ENCODE measurements at places on chromosomes 4 and X. TPM values are rescaled to one million over a fixed set of nuclear protein-coding genes. Genes with fewer than 3 reads are reported as not detected.

DNA sequence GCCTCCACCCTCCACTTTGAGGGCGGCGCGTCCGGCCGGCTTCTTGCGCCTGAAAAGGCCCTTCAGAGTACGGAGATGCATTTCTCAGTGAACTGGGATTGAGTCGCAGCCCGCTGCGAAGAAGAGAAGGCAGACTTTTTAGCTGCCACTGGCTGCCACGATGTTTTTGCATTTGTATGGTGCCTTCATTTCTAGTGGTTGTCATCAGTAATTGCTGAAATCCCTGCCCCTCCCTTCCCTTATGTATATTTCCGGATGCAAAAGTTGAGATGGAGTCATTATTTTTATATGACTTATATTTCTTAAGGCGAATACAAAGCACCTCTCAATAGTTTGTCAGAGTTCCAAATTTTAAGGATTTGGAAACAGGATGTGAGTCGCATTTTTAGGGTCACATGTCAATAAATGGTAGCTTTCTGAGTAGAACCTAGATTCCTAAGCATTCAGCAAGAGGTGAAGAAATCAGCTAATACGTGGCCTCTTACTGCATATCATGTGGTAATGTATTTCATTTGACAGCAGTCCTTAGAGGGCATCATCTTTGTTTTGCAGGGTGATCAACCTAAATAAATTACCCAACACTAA lies 658 bp downstream of the ATP6AP2 start:
- no peak for DNase-seq
- no peak overlapping the region for H3K27ac ChIP-seq
- H3K27me3 ChIP-seq, result no peaks in the 10 kb centered on the region
- no peaks in the 10 kb centered on the region for H3K36me3 ChIP-seq
- peaks cover 8% of the 10 kb centered on the region for H3K4me1 ChIP-seq

- no peaks in the 10 kb centered on the region for H3K27me3 ChIP-seq
- no peaks in the 10 kb centered on the region for H3K4me1 ChIP-seq
- H3K27ac ChIP-seq, result no peak overlapping the region
- DNase-seq, result no peak
- H3K4me3 ChIP-seq, result no peak overlapping the region
Observed at GRCh38 chr4:84804136-84804535, 162.4 kb downstream of the WDFY3 start.

DNA sequence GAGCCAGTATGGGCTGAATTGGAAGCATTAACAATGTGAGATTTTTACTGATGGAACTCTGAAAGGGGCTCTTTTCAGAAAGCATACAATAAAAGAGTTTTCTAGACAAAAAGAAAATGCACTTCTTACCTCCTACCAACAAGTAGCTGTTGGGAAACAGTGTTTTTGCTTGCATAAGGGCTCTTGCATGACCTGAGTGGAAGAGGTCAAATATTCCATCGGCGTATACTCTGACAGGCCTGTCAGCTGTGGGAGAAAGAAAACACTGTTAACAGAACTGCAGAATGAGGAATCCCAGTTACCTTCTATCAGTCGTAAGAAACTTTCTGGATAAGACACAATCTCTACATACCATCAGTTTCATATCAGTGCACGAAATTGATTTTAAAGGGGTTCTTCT lies 39.5 kb downstream of the PCYT1B start:
- H3K27me3 ChIP-seq, result no peaks in the 10 kb centered on the region
- DNase-seq, result no peak
- H3K4me3 ChIP-seq, result no peak overlapping the region

- no peak for DNase-seq
- no peaks in the 10 kb centered on the region for H3K4me1 ChIP-seq
- no peak overlapping the region for H3K4me3 ChIP-seq
- H3K36me3 ChIP-seq, result peaks cover 21% of the 10 kb centered on the region
- H3K27me3 ChIP-seq, result no peaks in the 10 kb centered on the region
Observed at GRCh38 chrX:146881521-146881920, 67.0 kb upstream of the CXorf51A start.

GRCh38 chr4:117814277-117815246 lies 219.7 kb upstream of the NDST3 start:
- H3K27me3 ChIP-seq, result peaks cover 7% of the 10 kb centered on the region
- H3K4me3 ChIP-seq, result no peak overlapping the region
- no peaks in the 10 kb centered on the region for H3K36me3 ChIP-seq
- H3K27ac ChIP-seq, result no peak overlapping the region

DNA sequence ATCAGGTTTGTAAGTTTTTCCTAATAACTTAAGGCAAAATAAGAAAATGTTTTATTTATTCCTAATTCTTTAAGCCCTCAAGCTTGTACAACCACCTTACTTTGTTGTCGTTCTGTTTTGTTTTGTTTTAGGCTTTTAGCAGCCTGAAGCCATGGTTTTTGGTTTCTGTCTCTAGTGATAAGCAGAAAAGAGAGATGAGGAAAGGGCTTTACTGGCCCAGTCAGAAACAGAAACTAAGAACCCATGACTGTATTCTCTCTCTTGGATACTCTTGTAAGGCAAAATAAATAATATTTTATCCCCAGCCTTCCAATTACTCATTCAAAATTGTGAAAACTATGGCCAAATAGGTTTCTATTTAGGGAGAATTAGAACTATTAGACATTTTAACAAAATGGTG lies 29.4 kb downstream of the TBC1D19 start:
- H3K27ac ChIP-seq, result no peak overlapping the region
- peaks cover 10% of the 10 kb centered on the region for H3K4me1 ChIP-seq
- H3K27me3 ChIP-seq, result no peaks in the 10 kb centered on the region
- no peaks in the 10 kb centered on the region for H3K36me3 ChIP-seq
- H3K4me3 ChIP-seq, result no peak overlapping the region
- DNase-seq, result no peak

DNA sequence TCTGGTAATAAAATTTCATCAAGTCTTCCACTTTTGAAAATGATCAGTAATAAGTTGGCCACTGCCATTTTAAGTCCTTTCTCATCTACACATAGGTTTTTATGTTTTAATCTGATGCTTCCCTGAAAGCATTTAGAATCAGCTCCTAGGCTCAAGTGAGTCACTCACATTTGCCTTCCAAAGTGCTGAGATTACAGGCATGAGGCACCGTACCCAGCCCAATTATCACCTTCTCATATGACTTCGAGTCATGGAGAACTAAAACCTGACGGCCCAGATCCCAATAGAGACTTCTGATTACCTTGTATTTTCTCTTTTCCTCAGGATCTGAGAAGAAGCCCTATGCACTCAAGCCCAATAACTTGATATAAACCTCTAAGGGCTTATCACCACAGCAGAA lies 140.8 kb downstream of the OPHN1 start:
- no peaks in the 10 kb centered on the region for H3K36me3 ChIP-seq
- H3K4me3 ChIP-seq, result no peak overlapping the region
- no peak overlapping the region for H3K27ac ChIP-seq
- H3K27me3 ChIP-seq, result no peaks in the 10 kb centered on the region
- 0 out of 2 replicates have a peak, but pooled peaks cover 3% of the 10 kb centered on the region for H3K4me1 ChIP-seq

GRCh38 chr4:7506119-7506518 lies 71.4 kb upstream of the PSAPL1 start:
- no peak overlapping the region for H3K4me3 ChIP-seq
- peaks cover 4% of the 10 kb centered on the region for H3K4me1 ChIP-seq
- no peak for DNase-seq
- H3K36me3 ChIP-seq, result no peaks in the 10 kb centered on the region
- no peak overlapping the region for H3K27ac ChIP-seq

Gene SMR3B
- total RNA-seq, result not detected

Gene PLXNB3
- total RNA-seq, result 4.2 TPM

DNA sequence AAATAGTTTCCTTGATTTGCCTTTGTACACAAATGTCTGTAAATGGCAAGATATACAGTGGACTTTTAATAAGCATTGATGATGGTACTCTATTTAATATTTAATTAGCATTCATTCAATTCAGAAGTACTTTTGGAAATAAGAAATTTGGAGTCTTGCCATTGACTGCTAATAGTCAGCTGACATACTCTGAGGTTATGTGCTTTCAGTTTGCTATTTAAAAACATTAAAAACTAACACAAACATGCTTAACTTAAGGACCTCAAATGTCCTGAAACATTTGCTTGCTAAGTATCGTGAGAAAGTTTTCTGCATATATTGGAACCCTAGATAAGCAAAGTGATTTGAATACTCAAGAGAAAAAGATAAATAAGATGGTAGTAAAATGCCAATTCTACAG lies 64.6 kb downstream of the REELD1 start:
- no peak overlapping the region for H3K27ac ChIP-seq
- H3K36me3 ChIP-seq, result no peaks in the 10 kb centered on the region
- no peak overlapping the region for H3K4me3 ChIP-seq
- DNase-seq, result no peak
- H3K4me1 ChIP-seq, result no peaks in the 10 kb centered on the region
- H3K27me3 ChIP-seq, result no peaks in the 10 kb centered on the region

DNA sequence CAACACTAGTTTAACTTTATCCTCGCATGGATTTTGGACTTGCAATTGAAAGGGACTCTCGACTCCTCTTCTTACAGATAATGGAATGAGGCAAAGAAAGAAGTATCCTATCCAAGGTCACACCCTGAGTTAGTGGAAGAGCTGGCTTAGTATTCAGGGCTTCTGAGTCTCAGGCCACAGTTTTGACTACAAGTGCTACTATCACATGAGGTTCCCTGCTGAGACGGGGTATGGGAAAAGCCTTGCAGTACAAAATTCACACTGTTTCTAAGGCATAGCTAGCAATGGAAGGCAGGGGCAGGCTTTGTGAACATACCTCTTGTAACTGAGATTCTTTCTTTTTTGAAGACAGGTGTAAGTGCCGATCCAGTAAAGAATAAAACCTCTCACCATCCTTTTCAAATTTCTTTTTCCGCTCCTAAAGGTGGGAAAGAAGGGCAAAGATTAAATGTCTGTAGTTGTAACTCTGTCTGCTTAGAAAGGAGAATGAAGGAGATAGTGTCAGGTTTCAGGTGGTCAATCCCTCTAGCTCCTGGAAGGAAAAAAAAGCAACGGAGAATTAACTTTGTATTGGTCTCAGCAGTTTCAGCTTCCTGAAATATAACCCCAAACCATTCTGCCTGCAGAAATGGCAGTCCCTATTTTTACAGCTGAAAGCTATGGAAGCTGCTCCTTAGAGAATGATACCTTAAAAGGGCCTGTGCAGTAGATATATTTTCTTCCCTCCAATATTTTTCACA lies 199.0 kb downstream of the OPHN1 start:
- no peaks in the 10 kb centered on the region for H3K36me3 ChIP-seq
- peaks cover 26% of the 10 kb centered on the region for H3K4me1 ChIP-seq
- peak overlapping the region; percentile 50 for H3K4me3 ChIP-seq
- peak overlapping the region; percentile 92 for H3K27ac ChIP-seq
- DNase-seq, result peak; percentile 13

- H3K27me3 ChIP-seq, result no peaks in the 10 kb centered on the region
- peaks cover 7% of the 10 kb centered on the region for H3K36me3 ChIP-seq
- DNase-seq, result no peak
- peaks cover 6% of the 10 kb centered on the region for H3K4me1 ChIP-seq
- H3K4me3 ChIP-seq, result no peak overlapping the region
Observed at GRCh38 chrX:120457766-120458180, 11.3 kb downstream of the LAMP2 start.

Gene ARHGAP36
- total RNA-seq, result 0.09 TPM

Gene FAM13A
- total RNA-seq, result 14.6 TPM

Gene CT47B1
- not detected for total RNA-seq

DNA sequence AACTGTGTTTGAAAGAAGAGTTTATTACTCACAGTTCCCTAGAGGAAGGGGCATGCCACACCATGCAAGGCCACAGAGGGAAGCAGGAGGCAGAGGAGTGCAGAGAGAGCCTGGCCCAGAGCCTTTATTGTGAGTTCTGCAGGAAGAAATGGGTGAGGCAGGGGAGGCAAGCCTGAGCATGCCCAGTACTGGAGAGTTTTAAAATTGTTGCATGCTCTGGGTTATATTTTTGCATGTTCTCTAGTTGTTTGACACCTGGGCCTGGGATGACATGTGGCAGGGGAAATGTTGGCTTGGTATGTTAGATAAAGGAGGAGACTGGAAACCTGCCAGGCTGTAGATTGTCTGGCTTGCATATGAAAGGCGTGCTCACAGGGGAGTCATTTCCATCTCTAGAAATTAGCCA lies 19.7 kb upstream of the CRMP1 start:
- peaks cover 42% of the 10 kb centered on the region for H3K4me1 ChIP-seq
- peaks cover 5% of the 10 kb centered on the region for H3K36me3 ChIP-seq
- no peak overlapping the region for H3K4me3 ChIP-seq

Gene NUDT10
- total RNA-seq, result 17.7 TPM

- H3K27ac ChIP-seq, result no peak overlapping the region
- H3K27me3 ChIP-seq, result no peaks in the 10 kb centered on the region
- H3K4me1 ChIP-seq, result no peaks in the 10 kb centered on the region
- H3K4me3 ChIP-seq, result no peak overlapping the region
Observed at GRCh38 chrX:53547668-53548067, 113.5 kb upstream of the HSD17B10 start.

DNA sequence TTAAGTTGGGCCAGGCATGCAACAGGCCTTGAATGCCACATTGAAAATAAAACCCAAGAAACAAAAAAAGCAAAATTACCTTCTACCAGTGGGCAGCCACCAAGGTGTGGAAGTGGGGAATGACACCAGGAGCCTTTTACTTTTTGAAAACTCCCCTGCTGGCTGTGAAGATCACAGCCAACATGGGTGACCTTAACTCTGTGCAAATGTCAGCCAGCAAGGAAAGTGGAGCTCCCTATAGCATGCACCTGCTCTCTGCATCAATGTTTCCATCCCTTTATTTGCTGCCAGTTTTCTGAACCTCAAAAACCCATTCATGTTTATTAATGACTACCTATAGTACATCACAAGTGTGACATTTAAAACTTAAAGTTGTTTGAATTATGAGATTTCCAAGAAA lies 63.7 kb downstream of the HS3ST1 start:
- H3K4me1 ChIP-seq, result no peaks in the 10 kb centered on the region
- no peak for DNase-seq
- no peak overlapping the region for H3K4me3 ChIP-seq
- H3K36me3 ChIP-seq, result peaks cover 33% of the 10 kb centered on the region
- no peak overlapping the region for H3K27ac ChIP-seq
- H3K27me3 ChIP-seq, result peaks cover 6% of the 10 kb centered on the region

Gene RNF113A
- total RNA-seq, result 16.9 TPM

Gene CT45A2
- not detected for total RNA-seq

DNA sequence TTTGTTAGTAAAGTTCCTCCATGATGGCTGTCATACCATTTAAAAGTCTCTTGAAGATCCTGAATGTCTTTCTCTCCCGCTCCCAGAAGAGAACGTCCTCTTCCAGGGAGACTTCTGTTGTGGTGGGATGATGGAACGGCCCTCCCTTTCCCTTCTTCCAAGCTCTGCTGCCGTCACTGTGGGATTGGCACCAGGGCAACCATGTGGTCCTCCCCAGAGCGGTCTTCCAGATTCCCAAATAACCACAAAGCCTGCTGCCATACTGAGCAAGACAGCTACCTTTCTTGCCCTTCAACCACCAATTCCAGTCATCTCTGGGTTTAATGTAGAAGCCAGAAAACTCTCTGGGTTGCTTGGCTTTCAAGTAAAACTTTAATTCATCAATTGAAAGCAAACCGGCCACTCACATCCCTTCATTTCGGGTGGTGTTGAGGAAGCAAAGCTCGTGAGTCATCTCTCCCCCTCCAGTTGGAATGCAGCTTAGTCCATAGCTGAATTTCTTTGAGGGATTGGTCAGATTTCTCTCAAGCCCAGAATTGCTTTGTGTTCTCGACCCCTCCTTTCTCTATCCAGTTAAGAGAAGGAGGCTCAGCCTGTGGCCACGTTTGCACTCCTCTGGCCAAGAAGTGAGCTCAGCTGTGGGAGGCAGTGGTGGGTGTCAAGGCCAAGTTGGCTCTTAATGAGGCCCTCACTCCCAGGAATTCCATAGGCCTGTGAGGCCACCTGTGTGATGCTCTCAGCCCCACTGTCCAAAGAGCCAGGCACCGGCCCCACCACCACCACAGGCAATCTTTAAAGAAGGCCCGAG lies 36.9 kb downstream of the FHDC1 start:
- no peak for DNase-seq
- H3K4me1 ChIP-seq, result no peaks in the 10 kb centered on the region
- no peak overlapping the region for H3K27ac ChIP-seq
- no peak overlapping the region for H3K4me3 ChIP-seq
- no peaks in the 10 kb centered on the region for H3K27me3 ChIP-seq
